ENCODE measurements at places on chromosomes 6 and 20.
A peak's percentile ranks its signal among the peaks of the same experiment; 100 is the strongest.

GRCh38 chr20:24253321-24253720 lies 216.1 kb upstream of the SYNDIG1 start:
- no peak for DNase-seq

GRCh38 chr6:142665393-142665792 lies 279.6 kb downstream of the HIVEP2 start:
- DNase-seq = no peak

DNA sequence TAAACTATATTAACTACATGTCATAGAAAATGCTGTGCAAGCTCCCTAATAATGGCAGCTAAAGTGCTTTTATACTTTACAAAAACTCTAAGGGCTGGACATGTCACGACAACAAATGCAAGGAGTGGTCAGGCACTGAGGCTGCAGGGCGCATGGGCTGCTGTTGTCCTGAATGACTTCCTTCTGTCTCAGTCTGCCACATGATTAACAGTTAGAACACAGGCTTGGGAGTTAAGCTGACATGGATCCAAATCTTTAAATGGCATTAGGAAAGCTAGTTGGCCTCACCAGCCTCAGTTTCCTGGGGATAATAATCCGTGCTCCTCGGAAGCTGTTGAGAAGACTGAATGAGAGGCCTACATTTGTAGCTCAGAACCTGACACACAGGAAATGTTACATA lies 57.4 kb downstream of the PREP start:
- no peak for DNase-seq

- DNase-seq = no peak
Measured at GRCh38 chr6:169425628-169426370, 172.2 kb upstream of the THBS2 start.

DNA sequence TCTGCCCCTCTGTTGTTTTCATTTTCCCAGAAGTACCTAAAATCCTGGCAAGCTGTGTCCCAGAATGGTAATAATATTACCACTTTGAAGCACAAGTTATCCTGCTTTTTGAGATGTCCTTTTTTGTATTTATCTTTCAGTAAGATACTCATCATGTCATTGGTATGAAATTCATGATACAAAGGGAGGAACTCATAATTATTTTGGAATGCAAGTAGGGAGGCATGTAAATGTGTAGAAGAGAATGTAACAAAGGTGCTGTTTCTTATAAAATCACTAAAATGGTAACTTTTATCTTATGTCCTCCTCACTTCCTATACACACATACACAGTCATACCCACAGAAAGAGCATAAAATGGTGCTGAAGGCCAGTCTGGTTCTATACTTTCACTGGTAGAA lies 109.9 kb downstream of the CD2AP start:
- no peak for DNase-seq

GRCh38 chr6:32664827-32665362 lies 1.6 kb downstream of the HLA-DQB1 start:
- DNase-seq = peak; percentile 49

DNA sequence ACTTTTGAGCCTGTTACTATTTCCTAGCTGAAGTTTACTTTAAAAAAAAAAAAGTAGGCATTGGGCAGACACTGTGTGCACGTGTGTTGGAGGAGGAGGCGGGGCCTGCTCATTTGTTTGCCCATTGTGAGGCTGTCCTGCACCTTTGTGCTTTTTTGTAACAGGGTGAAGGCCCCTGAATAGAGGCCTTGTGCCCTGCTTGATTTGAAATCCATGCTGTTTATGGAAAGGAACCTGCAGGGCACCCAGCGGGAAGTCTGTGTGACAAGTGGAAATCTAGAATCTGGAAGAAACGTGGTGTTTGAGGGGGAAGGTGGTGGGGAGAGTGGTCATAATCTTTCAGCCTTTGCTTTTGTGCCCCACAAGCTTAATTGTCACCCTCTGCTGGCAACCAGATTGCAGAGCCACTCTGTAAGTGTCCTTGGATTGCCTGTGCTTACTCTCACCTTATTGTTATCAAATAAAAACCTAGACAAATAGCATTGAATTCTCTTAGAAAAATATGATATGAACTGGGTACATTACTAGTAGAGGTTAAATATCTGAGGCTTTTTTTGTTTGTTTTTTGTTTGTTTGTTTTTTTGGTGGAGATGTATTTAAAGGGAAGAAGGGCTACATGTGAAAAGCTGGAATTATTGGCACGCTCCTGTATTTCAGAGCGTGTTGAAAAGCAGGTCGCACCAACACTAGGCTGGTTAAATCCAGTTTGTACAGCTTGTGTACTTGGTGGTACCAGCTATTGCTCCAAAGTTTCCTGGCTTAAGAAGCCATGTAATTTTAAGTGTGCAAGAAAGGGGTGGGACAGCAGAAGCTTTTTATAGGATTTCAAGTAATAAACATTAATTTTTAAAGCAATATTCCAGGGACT lies 156.3 kb downstream of the ARID1B start:
- no peak for DNase-seq

DNA sequence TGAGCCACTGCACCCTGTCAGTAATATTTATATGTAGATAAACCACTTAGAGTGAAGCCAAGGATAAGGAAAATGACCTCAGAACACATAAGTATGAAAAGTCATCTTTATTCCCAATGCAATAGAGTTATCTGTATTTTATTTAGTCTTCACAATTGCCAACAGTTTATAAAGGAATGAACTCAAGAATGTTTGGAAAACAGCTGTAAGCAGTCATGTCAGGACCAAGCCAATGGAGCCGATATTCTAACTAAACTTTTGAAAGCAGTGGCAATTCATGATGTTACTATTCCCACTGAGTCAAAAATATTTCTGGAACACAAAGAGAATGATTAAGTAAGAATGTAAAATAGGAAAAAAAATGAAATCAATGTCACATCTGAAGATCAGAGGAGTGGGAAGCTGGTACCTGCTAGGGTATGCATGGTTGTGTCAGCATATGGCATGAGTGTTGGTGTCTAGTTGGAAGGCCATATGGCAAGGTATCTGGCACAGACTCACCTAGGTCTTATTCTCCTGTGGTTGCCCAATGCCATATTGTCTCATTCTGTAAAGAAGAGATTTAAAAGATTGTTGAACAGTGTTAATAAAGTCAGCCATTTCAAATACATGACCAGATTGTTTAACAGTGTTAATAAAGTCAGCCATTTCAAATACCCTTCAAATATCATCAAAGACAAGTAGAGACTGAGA lies 118.2 kb downstream of the ADAT2 start:
- DNase-seq = no peak

GRCh38 chr6:8014947-8015346 lies 49.2 kb downstream of the BLOC1S5 start:
- no peak for DNase-seq

GRCh38 chr6:53280207-53280606 lies 68.5 kb downstream of the ELOVL5 start:
- DNase-seq = no peak

GRCh38 chr20:4925842-4926530 lies 75.3 kb downstream of the SLC23A2 start:
- no peak for DNase-seq

DNA sequence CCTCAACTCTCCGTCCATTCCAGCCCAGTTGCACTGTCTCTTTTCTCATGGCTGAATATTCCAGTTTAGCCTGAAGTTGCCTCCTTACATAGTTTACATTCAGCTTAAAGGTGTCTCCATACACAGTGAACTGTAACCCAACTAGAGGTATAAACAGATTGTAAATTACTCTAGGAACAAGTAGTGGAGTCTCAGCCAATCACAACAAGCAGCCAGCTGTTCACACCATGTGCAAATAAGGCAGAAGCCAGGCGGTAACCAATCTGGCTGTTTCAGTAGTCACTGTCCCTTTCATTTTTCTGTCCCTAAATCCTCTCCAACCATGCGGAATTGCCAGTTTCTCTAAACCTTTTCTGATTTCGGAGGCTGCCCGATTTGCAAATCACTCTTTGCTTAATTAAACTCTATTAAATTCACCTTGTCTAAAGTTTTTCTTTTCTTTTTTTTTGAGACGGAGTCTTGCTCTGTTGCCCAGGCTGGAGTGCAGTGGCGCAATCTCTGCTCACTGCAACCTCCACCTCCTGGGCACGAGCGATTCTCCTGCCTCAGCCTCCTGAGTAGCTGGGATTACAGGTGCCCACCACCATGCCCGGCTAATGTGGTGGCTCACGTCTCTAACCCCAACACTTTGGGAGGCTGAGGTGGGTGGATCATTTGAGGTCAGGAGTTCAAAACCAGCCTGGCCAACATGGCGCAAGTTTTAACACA lies 37.6 kb upstream of the GFOD1 start:
- no peak for DNase-seq

DNA sequence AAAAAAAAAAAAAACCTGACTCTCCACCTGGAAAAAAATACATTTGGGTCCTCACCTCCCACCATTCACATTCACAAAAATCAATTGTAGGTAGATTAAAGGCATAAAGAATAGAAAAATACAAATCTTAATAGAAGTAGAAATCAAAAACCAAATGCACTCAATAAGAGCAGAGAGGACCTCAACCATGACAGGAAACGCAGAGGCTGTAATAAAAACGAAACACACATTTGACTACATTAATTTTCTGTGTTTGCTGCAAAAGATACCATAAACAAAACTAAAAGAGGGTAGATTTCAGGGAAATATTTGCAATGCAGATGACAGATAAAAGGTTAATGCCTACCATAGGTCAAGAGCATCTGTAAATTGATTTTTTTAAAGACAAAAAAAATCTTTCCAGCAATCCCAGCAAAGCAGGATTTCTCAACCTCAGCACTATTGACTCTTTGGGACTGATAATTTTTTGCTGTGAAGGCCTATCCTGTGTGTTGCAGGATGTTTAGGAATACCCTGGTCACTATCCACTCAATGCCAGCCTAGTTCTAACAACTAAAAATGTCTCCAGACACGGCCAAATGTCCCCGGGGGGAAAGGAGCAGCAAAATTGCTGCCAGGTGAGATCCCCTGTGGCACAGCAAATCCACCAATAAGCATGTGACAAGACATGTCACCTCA lies 9.1 kb downstream of the ETV7 start:
- no peak for DNase-seq

GRCh38 chr6:157667211-157668008 lies 155.6 kb upstream of the SNX9 start:
- DNase-seq = peak; percentile 74

- no peak for DNase-seq
Measured at GRCh38 chr6:168293636-168294530, 25.7 kb downstream of the DACT2 start.

GRCh38 chr6:36419310-36419709 lies 23.3 kb downstream of the PXT1 start:
- DNase-seq = no peak

GRCh38 chr6:25423358-25423757 lies 144.2 kb downstream of the CARMIL1 start:
- no peak for DNase-seq

DNA sequence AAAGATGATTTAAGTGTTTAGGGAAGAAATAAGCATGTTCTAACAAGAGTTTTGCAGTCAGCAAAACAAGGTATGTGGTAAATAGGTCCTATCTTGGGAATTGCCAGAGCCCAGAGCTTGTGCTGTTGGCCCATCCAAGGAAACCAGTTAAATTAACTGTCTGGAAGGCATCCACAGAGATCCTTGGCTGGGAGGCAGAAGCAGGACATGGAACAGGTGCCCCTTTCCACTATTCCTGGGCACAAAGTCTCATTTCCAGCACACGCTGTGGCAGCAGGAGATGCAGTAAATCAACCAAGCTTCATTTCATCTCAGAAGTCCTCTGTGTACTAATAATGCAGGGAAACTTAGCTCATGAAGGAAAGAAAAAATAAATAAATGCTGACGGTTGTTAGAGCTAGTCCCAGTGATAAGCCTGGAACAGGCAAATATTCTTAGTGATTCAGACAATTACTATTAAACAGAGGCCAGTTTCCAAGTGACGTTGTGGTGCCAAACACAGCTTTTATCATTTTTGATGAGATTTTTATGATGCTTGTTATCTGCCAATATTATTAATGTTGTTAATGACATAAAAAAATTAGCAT lies 39.8 kb upstream of the SNAP25 start:
- DNase-seq = no peak

DNA sequence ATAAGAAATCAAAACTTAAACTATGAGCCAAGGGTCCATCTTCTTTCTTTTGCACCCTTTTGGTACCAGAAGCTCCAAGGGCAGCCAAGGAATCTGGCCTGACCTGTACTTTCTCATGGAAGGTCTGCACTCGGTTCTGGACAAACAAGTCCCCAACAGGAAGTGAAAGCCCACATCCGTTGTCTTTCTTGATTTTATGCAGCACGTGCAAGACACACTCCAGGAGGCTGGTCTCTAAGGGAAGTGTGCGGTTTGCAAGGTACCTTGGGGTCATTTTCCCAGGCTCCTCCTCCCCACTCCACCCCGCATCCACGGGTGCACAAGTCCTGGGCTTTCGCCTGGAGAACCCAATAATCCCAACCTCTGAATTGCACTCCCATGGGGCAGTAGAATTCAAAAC lies 101.9 kb downstream of the NFATC2 start:
- DNase-seq = no peak

All from CD8-positive, alpha-beta T cell (primary cell).